ENCODE measurements at places on chromosomes 2 and 18.

GRCh38 chr2:142778289-142778688, 99.2 kb upstream of the KYNU start:
- no peak for DNase-seq

DNA sequence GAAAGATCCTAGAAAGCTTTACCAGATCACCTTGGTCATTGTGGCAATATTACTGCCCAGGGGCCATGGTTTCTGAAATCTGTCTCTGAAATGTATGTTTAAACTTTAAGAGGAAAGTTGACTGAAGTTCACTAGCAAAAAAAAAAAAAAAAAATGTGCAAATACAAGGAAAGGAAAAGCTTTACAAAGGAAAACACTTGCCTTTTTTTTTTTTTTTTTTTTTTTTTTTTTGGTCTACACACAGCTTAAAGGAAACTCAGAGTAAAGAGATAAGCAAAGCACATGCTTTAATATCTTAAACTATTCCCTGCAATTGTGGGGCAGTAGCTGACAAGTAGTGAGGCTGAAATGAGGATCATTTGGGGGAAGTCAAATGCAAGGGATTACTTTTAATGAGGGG, 174.2 kb upstream of the EPAS1 start:
- DNase-seq: no peak

DNA sequence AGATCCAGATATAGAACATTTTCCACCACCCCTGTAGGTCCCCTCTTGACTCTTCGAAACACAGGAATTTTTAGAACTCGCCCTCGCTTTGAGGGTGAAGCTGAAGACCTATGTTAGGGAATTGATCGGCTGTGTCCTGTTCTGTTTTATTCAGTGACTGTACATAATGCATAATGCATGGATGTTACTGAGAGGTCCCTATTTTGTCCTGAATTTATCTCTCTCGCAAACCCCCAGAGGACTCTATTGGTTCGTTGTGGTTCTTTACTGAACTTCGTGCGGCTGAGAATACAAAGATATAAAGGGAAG, 431 bp upstream of the EIF5B start:
- no peak for DNase-seq

GRCh38 chr18:9736286-9736835, 28.3 kb downstream of the RAB31 start:
- no peak for DNase-seq

GRCh38 chr2:96240341-96241038, 25.3 kb downstream of the TMEM127 start:
- DNase-seq: no peak

DNA sequence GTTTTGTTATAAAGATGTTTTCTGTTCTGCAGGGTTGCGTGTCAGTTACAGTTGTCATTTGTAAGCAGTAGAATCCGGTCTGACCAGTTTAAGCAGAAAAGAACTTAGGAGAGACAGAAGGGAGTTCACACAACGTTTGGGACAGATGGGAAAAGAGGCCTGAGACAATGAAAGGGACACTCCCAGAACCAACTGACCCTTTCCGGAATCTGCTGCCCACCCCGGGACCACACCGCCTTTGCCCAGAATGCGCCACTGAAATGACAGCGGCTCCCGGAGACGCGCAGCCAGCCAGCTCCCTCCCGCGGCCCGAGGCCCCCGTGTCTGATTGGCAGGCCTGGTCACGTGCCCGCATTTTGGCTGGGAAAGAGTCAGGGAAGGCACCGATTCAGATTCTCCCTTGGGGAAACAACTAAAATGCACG, 244.6 kb downstream of the BCL2 start:
- peak; percentile 33 for DNase-seq

- DNase-seq: no peak
Observed at GRCh38 chr18:49650426-49650891, 88.6 kb downstream of the LIPG start.

DNA sequence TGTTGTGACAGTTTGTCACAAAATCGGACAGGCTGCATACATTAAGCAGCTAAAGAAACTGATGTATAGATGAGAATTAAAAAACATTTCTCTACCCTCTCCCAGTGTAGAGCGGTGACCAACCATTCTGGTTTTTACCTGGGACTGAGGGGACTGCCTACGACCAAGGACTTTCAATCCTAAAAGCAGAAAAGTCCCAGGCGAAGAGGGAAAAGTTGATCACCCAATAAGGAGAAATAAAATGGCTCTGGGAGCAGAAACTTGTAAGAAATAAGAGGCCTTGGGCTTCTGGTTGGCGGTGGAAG, 30.9 kb upstream of the YPEL5 start:
- no peak for DNase-seq

GRCh38 chr2:149562324-149562723, 25.3 kb downstream of the MMADHC start:
- no peak for DNase-seq

GRCh38 chr2:222526480-222527277, 102.3 kb downstream of the SGPP2 start:
- no peak for DNase-seq

- DNase-seq: no peak
Observed at GRCh38 chr18:9638886-9639285, 24.5 kb upstream of the PPP4R1 start.

GRCh38 chr2:127410871-127411652, 7.2 kb upstream of the PROC start:
- DNase-seq: no peak

DNA sequence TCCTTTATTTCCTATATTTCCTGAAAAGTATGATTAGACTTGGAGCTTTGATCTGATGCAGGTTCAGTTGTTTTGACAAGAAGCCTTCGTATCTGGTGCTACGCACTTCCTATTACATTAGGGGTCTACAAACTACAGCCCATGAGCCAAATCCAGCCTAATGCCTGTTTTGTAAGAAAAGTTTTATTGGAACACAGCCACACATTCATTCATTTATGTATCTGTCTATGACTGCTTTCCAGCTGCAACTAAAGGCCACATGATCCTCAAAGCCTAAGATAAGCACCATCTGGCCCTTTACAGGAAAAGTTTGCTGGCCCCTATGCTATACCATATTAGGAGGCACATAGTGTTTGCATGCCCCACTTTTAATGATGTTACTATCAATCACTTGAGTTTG, 26.0 kb downstream of the EIF2AK3 start:
- DNase-seq: no peak

- no peak for DNase-seq
Observed at GRCh38 chr18:31438402-31438801, 9.1 kb upstream of the DSG3 start.

DNA sequence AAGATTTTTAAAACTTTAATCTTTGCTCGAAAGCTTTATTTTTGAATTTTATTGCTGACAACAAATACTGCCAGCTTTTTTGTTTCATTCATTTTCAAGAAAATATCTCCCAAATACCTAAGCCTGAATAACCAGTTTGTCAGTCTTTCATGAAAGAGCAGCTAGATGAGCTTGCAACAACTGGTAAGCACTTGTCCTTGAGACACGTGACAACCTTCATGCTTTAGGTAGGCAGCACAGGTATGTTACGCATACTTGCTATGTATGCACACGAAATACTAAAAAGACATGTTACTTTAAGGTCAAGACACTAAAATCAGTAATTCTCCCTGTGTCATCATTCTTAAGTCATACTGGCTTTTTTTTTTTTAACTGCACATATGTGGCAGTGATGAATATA, 12.3 kb downstream of the CEBPZ start:
- no peak for DNase-seq

GRCh38 chr2:127479866-127480743, 46.2 kb downstream of the IWS1 start:
- DNase-seq: no peak

DNA sequence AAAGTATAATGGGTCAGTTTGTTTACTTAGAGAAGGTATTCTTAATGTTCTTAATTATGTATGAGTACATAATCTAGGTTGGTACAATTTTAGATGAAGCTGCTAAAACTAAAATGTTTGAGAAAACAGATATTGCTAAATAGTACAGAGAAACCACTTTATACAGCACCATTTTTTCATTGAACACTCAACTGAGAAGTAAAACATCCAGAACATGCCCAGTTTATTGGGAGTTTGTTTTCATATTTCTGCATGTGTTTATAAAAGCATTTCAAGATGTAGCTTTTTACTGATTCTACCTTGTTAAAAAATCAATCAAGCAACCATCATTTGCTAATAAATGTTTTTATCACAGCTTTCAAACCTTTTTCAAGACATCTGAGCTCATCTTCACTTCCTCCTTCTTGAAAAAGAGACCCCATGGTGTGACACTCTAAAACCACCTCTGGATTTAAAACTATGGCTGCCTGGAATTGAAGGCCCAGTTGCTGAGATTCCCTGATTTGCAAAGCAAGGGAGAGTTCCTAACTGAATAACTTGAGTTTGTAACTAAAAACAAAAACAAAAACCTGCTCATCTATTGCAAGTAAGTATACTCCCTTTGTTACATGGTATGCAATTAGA, 585.9 kb downstream of the ZEB2 start:
- no peak for DNase-seq

- DNase-seq: no peak
Observed at GRCh38 chr2:126368758-126369157, 287.2 kb upstream of the GYPC start.

DNA sequence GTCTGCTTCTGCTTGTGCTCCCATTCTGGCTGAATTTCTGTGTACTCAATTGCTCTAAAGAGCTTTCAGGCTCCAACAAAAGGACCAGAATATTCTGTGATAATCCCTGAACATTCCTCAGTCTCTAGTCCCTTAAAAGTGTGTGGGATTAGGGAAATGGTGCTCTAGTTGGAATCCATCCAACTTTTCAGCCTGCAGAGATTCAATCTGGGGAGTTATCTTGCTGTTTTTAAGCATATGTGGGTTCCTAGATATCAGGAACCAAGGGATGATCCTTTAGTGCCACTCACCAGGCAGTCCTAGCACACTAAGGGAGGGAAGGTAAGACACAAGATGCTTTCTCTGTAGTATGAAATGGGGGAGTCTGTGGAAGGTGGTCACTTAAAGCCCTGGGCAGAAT, 140.3 kb upstream of the SLC1A4 start:
- no peak for DNase-seq

GRCh38 chr2:133338224-133338623, 230.0 kb downstream of the NCKAP5 start:
- DNase-seq: no peak

- no peak for DNase-seq
Observed at GRCh38 chr2:143955401-143956065, 564.4 kb downstream of the ZEB2 start.

DNA sequence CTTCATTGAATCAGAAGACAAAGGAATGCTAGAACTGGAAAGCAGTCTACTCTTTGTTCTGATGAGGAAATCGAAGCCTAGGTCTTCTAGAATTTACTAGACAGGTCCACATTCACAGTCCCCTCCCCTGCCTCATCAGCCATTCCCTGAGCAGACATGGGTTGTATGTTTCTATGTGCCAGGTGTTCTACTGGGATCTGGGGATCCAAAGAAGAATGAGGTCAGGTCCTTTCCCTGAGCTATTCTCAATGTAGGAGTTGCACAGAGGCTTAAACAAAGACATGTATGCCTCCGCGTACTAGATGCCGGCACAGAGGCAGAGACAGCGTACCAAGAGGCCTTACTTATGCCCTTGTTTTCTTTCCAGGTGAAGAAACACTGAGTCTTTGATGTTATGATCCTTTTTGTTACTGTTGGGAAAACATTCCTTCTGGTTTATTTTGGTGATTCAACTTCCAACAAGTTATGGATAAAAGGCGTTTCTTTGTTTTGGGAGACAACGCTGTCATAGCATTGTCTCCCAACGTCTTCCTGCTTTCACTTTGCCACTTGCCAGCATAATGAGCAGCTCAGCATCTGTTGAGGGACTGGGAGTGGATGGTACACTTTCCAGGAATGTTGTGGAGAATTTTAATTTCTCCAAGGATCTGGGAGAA, 174.4 kb downstream of the ALPK2 start:
- no peak for DNase-seq

GRCh38 chr2:69779258-69780001, 37.5 kb downstream of the ANXA4 start:
- DNase-seq: no peak

- DNase-seq: no peak
Observed at GRCh38 chr2:73217826-73218225, 3.8 kb downstream of the SMYD5 start.

- DNase-seq: no peak
Observed at GRCh38 chr18:12305930-12306629, 2.0 kb upstream of the TUBB6 start.

GRCh38 chr2:166419616-166419934, 43.8 kb upstream of the SCN9A start:
- no peak for DNase-seq

DNA sequence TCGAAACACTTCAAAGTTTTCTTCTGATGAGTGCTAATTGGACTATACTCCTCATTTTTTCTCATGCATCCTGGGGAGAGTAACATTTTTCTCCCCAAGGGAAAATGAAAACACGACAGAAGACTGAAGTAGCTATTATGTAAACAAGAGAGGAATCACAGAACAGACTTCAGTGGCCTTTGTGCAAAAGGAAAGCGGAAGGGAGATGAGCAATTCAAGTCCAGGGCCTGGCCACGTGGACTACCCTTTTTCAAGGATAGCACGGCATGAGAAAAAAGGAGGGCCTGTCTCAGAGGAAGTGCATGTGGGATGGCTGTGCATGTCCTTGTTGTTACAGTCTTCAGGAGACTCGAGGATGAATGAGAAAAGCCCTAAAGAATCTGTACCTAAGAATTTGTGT, 43.8 kb upstream of the KCNE4 start:
- no peak for DNase-seq

GRCh38 chr18:32280188-32280783, 90.4 kb downstream of the MEP1B start:
- DNase-seq: no peak

DNA sequence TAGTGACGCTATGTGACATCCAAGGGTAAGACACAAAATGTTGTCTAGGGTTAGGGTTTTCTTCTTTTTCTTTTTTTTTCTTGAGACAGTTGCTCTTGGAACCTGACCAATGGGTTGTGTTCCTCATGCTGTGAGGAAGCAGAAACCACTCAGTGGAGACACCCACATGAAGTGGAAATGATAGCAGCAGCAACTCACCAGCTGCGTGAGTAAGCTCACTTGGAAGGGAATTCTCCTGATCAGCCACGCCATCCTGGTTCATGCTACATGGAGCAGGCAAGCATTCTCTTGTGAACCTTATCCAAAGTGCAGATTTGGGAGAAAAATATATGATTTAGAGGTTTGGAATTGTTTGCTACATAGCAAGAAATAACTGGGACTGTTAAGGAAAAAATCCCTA, 863.7 kb downstream of the EPHA4 start:
- DNase-seq: no peak

DNA sequence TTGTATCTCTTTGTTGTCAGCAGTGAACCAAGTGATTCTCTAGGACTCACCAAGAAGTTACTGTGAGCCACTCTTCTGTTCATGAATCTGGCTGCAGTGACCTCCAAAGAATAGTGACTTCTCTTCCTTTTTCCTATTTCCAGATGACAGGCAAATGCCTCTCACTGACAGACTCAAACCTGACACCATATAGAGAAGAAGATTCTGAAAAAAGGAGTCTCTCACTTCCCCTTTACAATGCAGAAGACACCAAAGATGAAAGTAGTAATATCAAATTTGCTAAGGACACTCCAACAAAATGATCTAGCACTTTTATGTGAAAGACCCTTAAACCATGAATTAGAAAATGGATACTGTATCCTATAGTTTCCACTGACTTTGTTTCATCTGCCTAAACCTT, 44.4 kb upstream of the SETBP1 start:
- DNase-seq: no peak

Data from activated T-helper 1 cell treated with Interleukin-2 at 50 U/mL for 16 hours (primary cell).